ENCODE measurements at places on chromosomes 12 and 14. TPM values are rescaled to one million over a fixed set of nuclear protein-coding genes. Genes with fewer than 3 reads are reported as not detected.

GRCh38 chr12:121033625-121034349 lies 5.3 kb downstream of the OASL start:
- no peak overlapping the region for H3K4me3 ChIP-seq
- H3K4me1 ChIP-seq, result no peaks in the 10 kb centered on the region
- no peak overlapping the region for H3K27ac ChIP-seq
- H3K36me3 ChIP-seq, result no peaks in the 10 kb centered on the region
- no peak for DNase-seq

DNA sequence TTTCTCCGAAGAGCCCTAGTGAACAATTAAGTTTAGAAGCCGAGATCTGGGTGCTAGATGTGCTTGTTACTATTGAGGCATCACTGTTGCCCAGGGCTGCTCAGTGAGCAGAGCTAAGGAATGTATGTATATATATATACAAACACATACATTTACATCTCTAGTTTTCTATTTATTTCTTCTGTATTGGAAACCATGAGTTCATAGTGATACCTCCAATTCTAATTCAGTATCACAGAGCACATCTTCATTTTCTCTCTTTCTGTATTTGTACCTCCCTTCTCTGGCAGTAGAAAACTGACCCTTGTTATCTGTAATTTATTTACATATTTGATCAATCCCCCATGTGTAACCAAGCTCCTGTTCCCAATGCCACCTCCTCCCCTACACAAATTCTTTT lies 40.7 kb upstream of the FUT8 start:
- no peaks in the 10 kb centered on the region for H3K36me3 ChIP-seq
- no peak for DNase-seq
- H3K4me1 ChIP-seq, result no peaks in the 10 kb centered on the region
- H3K27ac ChIP-seq, result no peak overlapping the region
- no peak overlapping the region for H3K4me3 ChIP-seq

DNA sequence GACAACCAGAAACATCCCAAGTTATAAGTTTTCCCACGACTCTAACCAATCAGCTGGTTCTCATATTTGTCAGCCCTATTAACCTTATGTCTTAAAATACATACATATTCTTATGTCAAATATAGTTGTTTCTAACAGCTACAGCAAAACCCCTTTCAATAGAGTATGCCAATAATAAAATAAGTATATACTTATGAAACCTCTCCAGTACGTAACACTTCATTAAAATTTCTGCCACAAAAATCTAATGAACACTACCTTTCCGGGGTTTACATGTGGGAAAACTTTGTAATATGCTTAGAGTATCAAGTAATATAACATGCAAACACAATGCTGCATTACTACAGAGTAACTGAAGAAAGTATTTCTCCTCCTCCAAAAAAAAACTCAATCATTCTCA lies 1.8 kb downstream of the LRP6 start:
- H3K27me3 ChIP-seq, result no peaks in the 10 kb centered on the region
- H3K27ac ChIP-seq, result peak overlapping the region; percentile 100
- DNase-seq, result no peak
- peak overlapping the region; percentile 84 for H3K4me3 ChIP-seq
- H3K36me3 ChIP-seq, result no peaks in the 10 kb centered on the region

DNA sequence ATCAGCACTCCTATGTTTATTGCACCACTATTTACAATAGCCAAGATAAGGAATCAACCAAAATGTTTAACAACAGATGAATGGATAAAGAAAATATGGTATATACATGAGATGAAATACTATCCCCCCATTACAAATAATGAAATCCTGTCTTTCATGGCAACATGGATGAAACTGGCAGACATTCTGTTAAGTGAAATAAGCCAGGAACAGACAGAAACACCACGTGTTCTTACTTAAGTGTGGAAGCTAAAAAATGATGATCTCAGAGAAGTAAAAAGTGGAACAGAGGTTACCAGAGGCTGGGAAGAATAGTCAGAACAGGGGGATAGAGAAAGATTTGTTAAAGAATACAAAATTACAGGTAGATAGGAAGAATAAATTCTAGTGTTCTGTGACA lies 113.7 kb upstream of the MDM1 start:
- peak; percentile 46 for DNase-seq
- H3K27me3 ChIP-seq, result no peaks in the 10 kb centered on the region
- no peak overlapping the region for H3K27ac ChIP-seq
- no peaks in the 10 kb centered on the region for H3K36me3 ChIP-seq

- no peak overlapping the region for H3K27ac ChIP-seq
- no peaks in the 10 kb centered on the region for H3K36me3 ChIP-seq
- no peaks in the 10 kb centered on the region for H3K4me1 ChIP-seq
- DNase-seq, result no peak
- H3K4me3 ChIP-seq, result no peak overlapping the region
- no peaks in the 10 kb centered on the region for H3K27me3 ChIP-seq
Measured at GRCh38 chr14:81113176-81113575, 107.6 kb downstream of the GTF2A1 start.

DNA sequence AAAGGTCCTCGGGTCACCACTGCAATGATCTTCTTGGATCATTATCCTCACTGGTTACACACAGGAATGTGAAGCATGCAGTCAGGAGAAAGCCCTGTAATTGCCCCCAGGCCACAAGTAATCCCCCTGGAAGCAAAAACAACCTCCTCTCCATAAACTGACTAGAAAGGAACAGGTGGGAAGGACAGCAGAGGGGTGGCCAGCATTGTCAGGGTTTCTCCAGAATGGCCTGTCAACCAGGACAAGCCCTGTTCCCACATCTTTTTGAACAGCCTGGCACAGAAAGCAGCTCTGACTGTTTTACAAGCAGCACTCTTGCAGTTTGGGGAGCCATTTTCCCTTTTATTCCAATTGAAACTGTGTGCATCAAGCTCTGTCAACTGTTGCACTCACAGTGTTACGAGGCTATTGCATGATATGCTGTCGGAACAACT lies 36.1 kb downstream of the TMCC3 start:
- no peak overlapping the region for H3K4me3 ChIP-seq
- H3K27ac ChIP-seq, result peak overlapping the region; percentile 47
- no peaks in the 10 kb centered on the region for H3K27me3 ChIP-seq
- no peaks in the 10 kb centered on the region for H3K36me3 ChIP-seq

DNA sequence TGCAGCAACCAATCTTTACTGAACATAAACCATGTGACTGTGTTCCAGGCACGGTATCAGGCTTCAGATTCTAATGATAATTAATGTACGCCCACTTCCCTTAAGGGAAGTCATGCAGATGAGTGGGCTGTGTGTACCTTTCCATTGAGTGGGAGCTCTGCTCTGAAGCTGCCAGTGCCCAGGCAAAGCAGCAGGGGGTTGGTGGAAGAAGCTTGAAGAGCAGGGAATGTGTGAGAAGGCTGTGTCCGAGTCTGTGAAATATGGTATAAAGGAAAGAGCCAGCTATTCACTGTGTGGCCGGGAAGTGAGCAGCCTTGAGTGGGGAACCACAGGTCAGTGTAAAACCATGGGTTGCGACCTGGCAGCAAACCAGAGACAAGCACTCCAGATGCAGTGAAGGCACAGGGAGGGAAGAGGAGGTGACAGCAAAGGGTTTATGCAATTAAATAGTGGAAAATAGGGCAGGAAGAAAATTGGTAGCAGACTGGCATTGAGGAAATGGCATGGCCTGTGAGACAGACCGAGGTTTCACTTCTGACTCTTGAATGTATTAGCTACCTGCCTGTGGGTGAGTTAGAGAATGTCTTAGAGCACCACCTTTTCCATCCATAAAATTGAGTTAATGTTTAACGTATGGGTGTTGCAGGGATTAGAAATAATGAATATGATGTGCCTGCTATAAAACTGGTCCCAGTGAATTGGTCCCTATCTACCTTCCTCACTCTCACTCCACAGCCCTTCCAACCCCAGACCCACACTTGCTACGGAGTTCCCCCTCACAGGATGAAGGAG lies 116.4 kb downstream of the NTF3 start:
- H3K27me3 ChIP-seq, result no peaks in the 10 kb centered on the region
- H3K4me1 ChIP-seq, result no peaks in the 10 kb centered on the region
- no peak overlapping the region for H3K4me3 ChIP-seq
- DNase-seq, result no peak

DNA sequence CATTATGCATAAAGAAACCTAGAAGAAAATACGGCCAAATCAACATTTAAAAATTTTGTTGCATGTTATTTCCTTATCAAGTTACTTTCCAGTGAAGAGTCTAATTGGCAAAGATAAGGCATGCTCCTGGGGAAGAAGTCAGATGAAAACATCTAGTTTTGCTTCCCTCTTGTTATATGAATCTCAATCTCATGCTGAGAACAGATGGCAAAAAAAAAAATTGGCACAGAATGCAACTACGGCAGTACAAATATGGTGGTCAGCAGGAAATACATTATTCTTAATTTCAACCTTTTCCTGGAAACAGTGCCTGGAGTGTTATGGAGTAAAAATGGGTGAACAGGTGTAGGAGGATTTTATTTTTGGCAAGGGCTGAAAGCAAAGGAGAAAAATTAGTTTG lies 32.8 kb downstream of the HECTD4 start:
- no peak overlapping the region for H3K27ac ChIP-seq
- peaks cover 15% of the 10 kb centered on the region for H3K4me1 ChIP-seq
- H3K36me3 ChIP-seq, result no peaks in the 10 kb centered on the region
- H3K4me3 ChIP-seq, result no peak overlapping the region
- H3K27me3 ChIP-seq, result no peaks in the 10 kb centered on the region

GRCh38 chr14:90534838-90535555 lies 138.2 kb downstream of the CALM1 start:
- no peaks in the 10 kb centered on the region for H3K36me3 ChIP-seq
- H3K27me3 ChIP-seq, result no peaks in the 10 kb centered on the region
- H3K4me1 ChIP-seq, result no peaks in the 10 kb centered on the region
- no peak for DNase-seq
- no peak overlapping the region for H3K4me3 ChIP-seq
- no peak overlapping the region for H3K27ac ChIP-seq

DNA sequence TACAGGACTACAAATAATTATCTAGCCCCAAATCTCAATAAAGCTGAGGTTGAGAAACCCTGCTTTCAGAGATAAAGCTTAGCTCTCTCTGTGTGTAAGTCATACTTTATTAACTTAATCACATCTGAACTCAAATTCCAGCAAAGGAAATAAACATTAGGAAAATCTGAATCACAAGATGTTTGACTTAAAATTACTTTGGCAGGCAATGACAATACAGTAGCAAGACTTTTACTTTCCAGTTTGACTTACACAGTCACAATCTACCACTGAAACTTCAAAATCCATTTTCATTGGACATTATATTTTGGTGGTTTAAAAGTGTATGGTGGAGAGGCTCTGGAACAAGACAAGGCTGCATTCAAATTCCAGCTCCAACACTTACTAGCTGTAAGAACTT lies 11.4 kb downstream of the TMEM116 start:
- no peak overlapping the region for H3K27ac ChIP-seq
- no peak overlapping the region for H3K4me3 ChIP-seq
- H3K36me3 ChIP-seq, result no peaks in the 10 kb centered on the region
- peaks cover 7% of the 10 kb centered on the region for H3K4me1 ChIP-seq
- H3K27me3 ChIP-seq, result no peaks in the 10 kb centered on the region

DNA sequence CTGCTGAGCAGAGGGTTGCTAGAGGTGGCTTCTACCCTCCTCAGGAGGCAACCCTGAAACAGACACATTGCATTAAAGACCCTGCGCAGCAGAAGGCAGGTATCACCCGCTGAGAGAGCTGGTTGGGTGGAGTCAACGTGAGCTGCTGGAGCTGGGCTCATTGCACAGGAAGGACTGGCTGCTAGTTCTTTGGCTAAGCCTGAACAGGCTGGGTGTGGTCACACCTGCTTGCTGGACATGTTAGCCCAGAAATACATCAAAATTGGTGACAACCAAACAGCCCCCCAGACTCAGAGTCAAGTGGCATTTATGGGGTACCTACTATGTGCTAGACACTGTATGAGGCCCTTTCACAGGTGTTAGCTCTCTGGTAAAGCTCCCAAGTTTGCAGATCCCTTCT lies 33.8 kb upstream of the IRF2BPL start:
- H3K4me1 ChIP-seq, result peaks cover 9% of the 10 kb centered on the region
- no peak overlapping the region for H3K4me3 ChIP-seq
- no peaks in the 10 kb centered on the region for H3K36me3 ChIP-seq
- H3K27me3 ChIP-seq, result no peaks in the 10 kb centered on the region

DNA sequence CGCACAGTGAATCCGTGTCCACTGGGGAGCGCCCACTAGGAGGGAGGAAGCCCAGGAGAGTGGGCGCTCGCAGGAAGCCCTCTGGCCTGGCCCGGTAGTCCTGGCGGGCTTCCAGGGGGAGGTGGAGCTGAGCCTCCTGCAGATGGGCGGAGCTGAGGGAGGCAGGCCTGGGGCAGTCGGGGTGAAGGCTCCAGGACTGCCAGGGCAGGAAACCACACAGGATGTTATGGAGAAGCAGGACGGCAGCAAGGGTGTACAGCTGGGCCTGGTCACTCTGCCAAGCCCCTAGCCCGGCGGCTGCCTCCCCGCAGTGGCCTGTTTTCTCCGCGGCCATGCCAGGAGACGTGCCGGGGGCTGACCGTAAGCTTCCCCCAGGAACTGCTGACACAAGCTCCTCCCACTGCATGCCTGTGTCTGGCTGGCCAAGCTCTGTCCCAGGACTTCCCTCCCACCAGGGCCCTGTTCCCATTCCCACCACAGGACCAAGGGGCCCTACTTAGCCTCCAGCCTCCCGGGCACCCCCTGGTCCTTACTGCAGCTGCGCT lies 143.4 kb upstream of the C14orf180 start:
- no peak overlapping the region for H3K4me3 ChIP-seq
- H3K36me3 ChIP-seq, result no peaks in the 10 kb centered on the region
- H3K4me1 ChIP-seq, result no peaks in the 10 kb centered on the region
- H3K27me3 ChIP-seq, result no peaks in the 10 kb centered on the region
- DNase-seq, result peak; percentile 40

- DNase-seq, result peak; percentile 57
- H3K27me3 ChIP-seq, result no peaks in the 10 kb centered on the region
- H3K4me1 ChIP-seq, result peaks cover 13% of the 10 kb centered on the region
- peak overlapping the region; percentile 56 for H3K4me3 ChIP-seq
Measured at GRCh38 chr12:21773263-21773741, 1.2 kb downstream of the KCNJ8 start.

- no peaks in the 10 kb centered on the region for H3K27me3 ChIP-seq
- no peaks in the 10 kb centered on the region for H3K4me1 ChIP-seq
- no peak for DNase-seq
- H3K36me3 ChIP-seq, result no peaks in the 10 kb centered on the region
- no peak overlapping the region for H3K4me3 ChIP-seq
- H3K27ac ChIP-seq, result no peak overlapping the region
Measured at GRCh38 chr12:85072826-85073225, 36.7 kb downstream of the LRRIQ1 start.

GRCh38 chr14:32377046-32377646 lies 48.0 kb downstream of the AKAP6 start:
- DNase-seq, result no peak
- H3K36me3 ChIP-seq, result no peaks in the 10 kb centered on the region
- H3K27ac ChIP-seq, result no peak overlapping the region
- no peaks in the 10 kb centered on the region for H3K4me1 ChIP-seq
- H3K4me3 ChIP-seq, result no peak overlapping the region

Gene BBOF1
- 7.6 TPM for total RNA-seq

Gene RNU6-8
- not detected for total RNA-seq

Gene TPH2
- total RNA-seq, result not detected

Gene B3GNT4
- total RNA-seq, result 0.12 TPM

Gene SERPINA6
- not detected for total RNA-seq

Gene ESR2
- total RNA-seq, result 1.0 TPM

Gene CIDEB
- total RNA-seq, result not detected

Gene SNW1
- total RNA-seq, result 66.7 TPM

Gene YBX3
- total RNA-seq, result 173 TPM

Gene CYP46A1
- 14.2 TPM for total RNA-seq

Gene GLT8D2
- 5.9 TPM for total RNA-seq

All from cardiac muscle cell (in vitro differentiated cells and primary cell).